Ureter (tissue), 1 donor: ENCODE measurements at places on chromosomes 2 and 18. TPM values are rescaled to one million over a fixed set of nuclear protein-coding genes. Genes with fewer than 3 reads are reported as not detected.

- DNase-seq = no peak
These were observed 68.5 kb downstream of the MYO5B start for GRCh38 chr18:50126471-50126870.

GRCh38 chr2:101464841-101465240 is 10.1 kb downstream of the RFX8 start:
- DNase-seq = no peak

GRCh38 chr2:23200068-23200786 is 184.8 kb upstream of the KLHL29 start:
- DNase-seq = no peak

DNA sequence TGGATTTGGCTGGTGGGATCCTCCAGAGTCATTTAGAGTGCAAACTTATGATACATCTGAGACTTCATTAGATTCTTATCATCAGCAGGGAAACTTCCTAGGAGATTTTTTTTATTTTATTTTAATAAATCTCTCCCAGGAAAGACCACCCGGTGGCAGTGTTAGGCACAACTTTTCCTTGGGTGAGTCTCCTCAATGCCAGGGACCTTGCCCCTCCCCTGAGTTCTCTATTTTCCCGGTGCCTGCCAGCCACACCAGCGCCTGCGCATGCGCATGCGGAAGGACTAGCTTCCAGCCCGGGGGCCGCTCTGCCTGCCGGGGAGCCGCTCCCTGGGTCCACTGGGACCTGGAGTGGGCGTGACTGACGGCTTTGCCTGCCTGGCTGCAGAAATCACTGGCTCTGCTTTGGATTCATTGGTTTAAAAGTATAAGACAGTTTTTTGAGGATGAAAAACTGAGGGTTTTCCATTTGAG is 86.6 kb downstream of the TMEM182 start:
- peak; percentile 58 for DNase-seq

GRCh38 chr2:42138163-42139015 is 30.8 kb upstream of the EML4 start:
- peak; percentile 62 for DNase-seq

DNA sequence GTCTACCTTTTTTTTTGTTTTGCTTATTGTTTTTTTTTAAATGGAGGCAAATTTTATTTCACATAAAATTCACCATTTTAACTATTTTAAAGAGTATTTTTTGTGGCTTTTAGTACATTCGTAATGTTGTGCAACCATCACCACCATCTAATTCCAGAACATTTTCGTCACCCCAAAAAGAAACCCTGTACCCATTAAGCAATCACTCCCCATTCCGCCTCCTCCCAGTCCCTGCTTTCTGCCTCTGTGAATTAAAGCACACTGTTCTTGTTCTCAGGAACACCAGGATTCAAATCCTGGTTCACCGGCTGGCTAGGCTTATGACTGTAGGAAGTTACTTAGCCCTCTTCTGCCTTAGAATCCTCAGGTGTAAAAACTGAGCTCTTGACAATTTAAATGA is 36.9 kb upstream of the EPAS1 start:
- no peak for DNase-seq

GRCh38 chr2:109376796-109377495 is 236.8 kb downstream of the SEPTIN10 start:
- no peak for DNase-seq

GRCh38 chr2:175726223-175726622 is 275.8 kb downstream of the LNPK start:
- DNase-seq = no peak

- peak; percentile 60 for DNase-seq
These were observed 44.1 kb downstream of the TRAPPC12 start for GRCh38 chr2:3423492-3424170.

- no peak for DNase-seq
These were observed 59.5 kb downstream of the RABL2A start for GRCh38 chr2:113686537-113686936.

DNA sequence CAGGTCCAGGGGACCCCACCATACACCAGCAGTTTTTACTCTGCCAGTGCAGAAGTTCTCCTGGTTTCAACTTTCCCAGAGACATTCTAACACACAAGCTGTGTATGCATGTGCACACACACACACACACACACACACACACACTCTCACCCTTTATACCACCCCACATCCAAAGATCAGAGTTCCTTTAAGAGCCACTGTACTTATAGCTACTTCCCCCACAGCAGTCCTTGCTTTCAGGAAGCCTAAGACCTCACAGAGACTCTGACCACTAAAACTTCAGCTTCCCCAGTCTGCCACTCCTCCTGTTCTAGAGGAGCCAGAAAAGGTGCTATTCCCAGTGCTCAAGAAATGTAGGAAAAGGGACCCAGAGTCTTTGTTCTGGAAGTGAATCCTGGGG is 107.8 kb downstream of the ZNF521 start:
- no peak for DNase-seq

DNA sequence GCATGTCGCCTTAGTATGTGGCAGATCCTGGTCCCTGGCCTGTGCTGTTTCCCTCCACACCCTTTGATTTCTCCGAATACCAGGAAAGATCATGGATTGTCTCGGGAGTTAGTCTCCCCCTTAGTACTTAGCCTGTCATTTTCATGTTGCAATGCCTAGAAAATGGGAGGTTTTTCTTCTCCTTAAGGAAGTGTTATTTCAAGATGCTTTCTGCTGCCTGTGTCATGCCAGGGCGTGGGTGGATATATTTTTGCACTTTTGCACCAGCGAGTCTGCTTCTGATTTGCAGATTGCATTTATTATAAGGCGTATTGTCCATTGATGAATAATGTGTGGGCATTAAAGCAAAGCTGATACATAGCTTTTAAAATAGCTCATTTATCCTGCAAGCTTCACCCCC is 223.5 kb downstream of the NEDD4L start:
- no peak for DNase-seq

DNA sequence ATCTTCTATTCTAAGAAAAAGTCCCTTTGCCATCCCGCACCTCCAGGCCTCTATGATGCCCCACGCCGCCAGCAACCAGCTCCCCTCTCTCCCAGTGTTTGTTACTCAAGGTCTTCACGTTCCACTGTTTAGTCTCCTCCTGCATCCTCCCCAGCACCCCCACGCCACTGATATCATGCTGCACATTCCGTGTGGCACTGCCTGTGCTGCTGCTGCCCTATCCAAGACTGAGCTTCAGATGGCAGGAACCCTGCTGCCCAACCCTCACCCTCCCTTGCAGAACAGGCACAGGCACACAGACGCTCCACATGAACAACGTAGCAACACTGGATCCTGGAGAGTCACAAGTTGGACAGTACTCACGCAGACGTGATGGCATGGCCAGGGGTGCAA is 35.3 kb downstream of the MYO5B start:
- DNase-seq = no peak

XDH gene
- total RNA-seq = 6.6 TPM

SEPTIN10 gene
- total RNA-seq = 91.7 TPM

TWIST2 gene
- 12.9 TPM for total RNA-seq

LONRF2 gene
- total RNA-seq = 3.6 TPM

GPR155 gene
- total RNA-seq = 5.5 TPM

RBMS1 gene
- total RNA-seq = 137 TPM

SH3BP4 gene
- 29.9 TPM for total RNA-seq

SLC5A7 gene
- 3.7 TPM for total RNA-seq

AMER3 gene
- not detected for total RNA-seq
